ENCODE measurements at places on chromosomes 5 and 9.

DNA sequence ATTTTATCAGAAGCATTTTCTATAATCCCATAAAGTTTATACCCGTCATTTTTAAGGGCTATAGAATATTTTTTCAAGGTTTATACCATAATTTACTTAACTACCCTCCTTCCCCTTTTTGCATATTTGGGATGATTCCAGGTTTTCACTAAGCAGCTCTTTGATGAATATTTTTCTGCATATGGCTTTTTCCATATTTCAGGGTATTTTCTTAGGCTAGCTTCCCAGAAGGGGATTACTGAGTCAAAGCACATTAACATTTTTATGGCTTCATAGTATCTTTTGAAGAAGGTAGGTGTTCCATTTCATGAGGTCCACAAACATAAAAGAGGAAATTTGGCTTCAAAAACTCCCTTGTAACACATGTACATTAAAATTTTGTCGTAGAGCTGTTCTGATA lies 14.6 kb upstream of the COL15A1 start:
- no peak for DNase-seq

GRCh38 chr5:156914371-156914737 lies 48.7 kb downstream of the TIMD4 start:
- DNase-seq = no peak

DNA sequence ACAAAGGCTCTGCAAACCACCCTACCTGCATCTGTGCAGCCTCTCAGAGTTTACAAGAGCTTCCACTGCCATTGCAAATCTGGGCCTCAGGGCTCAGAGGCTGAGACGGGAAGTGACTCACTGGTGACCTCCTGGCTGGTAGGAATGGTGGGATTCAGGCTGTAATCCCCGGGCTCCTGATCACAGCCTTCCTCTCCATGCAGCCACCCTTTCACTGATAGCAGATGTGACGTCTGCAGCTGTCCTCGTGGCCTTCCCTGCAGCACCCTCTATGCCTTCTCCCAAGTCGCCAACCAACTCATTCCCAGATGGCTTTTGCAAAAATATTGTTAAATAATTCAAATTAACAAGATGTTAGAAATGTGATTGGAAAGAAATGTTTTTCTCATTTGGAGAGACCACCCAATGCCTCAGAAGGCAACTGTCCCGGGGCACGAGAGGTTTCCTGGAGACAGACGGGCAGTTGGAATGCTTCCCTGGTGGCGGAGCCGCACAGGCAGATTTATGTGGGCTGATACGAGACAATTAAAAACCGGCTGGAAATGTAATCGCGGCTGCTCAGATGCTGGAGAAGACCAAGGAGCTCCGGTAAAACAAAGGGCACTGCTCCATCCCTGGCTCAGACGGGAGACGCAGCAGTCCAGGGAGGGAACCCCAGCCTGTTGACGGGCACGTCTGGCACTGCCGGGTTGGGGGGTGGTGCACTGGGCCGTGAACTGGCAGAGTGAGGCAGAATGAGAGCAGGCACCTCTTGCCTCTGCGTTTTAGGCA lies 34.4 kb upstream of the SLC25A51 start:
- no peak for DNase-seq

DNA sequence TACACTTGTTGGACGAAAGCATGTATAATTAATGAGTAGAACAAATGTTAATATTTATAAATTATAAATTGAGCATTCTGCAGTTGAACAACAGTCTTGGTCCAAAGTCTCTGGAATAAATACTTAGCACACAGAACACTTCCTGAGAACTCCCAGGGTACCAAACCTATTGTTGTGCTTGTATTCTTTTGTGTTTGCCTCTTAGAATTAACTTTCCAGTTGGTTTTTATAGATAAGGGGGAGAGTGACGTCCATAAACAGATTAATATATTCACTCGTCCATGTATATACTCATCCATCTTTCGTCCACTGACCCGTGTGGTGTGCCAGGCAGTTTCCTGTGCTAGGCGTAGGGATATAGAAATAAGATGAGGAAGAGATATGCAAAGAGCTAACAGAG lies 62.3 kb upstream of the TGFBR1 start:
- no peak for DNase-seq

DNA sequence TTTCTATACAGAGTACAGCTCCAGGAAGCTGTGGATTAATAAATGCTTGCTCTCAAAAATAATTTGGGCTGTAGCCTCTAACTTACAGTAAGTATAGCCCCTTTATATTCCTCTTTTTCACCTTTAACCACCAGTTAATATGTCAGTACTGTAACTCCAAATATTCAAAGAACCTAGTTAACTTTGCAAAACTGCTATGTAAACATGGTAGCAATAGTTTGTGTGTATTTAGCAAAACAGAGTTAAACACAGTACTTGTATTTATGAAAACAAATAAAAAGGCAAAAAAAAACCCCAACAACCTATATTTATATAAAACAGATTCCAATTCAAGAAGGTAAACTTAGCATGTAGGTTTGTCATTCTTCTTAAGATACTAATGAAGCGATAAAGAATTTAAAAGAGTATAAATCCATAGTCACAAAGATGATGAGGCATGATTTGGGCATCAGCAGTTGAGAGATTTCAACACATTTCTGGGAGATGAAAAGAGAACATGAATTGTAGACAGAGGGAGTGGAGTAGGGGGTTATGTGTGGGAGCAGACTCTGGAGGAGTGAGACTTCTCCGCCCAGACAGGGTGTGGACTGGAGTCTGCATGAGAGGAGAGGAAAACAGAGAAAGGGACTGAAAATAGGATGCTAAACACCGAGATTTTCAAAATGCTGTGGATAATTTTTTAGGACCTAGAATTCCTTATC lies 47.0 kb upstream of the F2RL1 start:
- no peak for DNase-seq

DNA sequence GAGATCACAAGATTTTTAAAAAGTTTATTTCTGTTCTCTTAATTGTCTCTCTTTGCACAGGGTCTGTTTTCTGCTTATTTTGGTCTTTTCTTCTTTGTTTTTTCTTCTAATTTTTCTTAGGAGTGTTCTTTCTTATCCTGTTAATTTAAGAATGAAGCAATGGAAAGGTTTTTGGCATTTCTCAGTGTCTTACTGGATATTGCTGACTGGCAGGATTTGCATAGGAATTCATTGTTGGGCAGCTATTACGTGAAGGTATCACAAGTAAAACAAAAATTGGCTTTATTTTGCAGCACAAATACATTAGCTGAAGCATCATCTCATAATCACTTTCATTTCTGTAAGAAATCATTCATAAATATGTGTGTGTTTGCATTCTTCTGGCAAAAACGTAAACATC lies 566.9 kb upstream of the CDH6 start:
- no peak for DNase-seq

DNA sequence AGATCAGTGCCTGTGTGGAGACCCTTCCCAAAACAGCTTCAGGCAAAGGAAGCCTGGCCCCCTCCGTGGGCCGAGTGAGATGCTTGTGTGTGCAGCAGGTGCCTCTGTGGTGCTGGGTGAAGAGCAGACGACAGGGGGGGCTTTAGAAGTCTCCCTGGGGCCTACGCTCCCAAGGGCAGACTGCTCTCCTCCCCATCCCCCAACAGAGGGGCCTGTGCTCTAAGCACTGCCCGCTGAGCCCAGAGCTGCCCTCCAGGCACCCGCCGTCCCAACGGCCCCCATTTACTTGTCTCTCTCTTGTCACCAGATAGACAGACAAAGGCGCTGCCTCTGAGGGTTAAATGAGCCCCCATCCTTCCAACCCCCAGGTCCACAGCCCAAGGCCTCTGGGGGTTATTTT lies 2.7 kb upstream of the LHX3 start:
- DNase-seq = no peak

- DNase-seq = no peak
Observed at GRCh38 chr5:74296685-74297408, 343.7 kb downstream of the ENC1 start.

DNA sequence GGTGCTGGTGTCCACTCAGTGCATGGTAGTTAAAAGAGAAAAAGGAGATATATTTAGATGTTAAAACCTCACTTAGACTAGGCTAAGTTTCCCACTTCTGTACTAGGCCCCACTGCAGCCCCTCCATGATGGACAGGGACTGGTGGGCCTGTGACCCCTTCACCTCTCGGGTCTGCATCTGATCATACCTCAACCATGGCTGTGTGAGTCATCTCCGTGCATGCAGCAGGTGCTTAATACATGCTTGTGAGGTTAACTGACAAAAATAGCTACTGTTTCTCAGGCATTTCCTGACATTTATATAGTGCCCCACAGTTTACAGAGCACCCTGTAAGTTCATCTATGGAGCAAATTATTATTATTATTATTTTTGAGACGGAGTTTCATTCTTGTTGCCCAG lies 8.4 kb upstream of the URM1 start:
- no peak for DNase-seq

GRCh38 chr5:73694089-73694488 lies 68.1 kb downstream of the ARHGEF28 start:
- no peak for DNase-seq

DNA sequence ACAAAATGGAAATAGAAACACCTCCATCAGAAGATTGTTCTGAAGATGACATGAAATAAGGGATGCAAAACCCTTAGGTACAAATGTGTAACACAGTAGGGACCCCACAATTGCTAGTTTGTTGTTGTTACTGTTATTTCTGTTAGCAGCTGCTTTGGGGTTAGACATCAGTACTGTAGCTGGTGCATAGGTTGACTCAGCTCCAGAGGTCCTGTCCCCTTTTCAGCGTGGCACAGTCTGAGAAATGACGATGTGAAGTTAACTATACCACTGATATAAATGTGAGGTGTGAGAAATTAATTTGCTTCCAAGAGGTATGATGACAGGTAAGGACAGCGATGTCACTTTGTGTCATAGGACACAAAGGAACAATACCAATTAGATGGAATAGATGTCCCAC lies 384.6 kb upstream of the KLF4 start:
- no peak for DNase-seq

- no peak for DNase-seq
Observed at GRCh38 chr5:159787837-159788236, 128.4 kb upstream of the ADRA1B start.

DNA sequence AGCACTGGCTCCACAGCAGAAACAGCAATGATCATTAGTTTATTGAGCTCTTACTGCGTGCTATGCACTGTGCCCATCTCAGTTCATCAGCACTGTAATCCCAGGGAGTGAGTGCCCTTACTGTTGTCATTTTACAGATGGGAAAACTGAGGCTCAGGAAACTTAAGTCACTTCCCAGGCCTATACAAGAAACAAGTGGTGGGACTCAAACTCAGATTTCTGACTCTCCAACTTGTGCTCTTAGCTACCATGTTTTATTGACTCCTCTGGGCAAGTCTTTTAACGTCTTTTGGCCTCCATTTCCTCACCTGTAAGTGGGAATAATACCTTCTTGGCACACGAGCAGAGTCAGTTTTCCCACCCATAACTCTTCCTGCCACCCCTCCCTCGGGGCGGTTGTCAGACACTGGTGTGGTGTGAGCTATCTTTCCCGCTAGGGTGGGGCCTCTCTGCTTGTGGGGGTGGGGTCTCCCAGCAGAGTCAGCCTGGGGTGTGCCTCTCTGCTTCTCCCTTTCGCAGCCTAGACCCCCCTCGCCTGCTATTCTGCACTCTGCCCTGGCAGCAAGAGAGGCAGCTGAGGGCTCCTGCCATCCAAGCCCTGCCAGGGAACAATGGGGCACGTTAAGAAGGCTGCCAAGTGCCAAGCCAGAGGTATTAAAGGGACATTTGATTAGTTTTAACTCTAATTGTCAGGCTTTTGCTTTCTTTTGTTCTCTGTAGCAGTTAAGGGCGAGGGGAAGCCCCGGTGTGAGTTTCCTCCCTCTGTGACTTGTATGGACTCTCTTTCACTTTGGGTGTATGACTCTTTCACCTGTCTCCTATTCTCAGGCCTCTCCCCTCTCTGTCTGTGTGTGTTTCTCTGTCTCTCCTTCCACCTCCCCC lies 12.1 kb downstream of the GALNT10 start:
- DNase-seq = no peak

- no peak for DNase-seq
Observed at GRCh38 chr5:123371575-123372179, 51.5 kb downstream of the CEP120 start.

DNA sequence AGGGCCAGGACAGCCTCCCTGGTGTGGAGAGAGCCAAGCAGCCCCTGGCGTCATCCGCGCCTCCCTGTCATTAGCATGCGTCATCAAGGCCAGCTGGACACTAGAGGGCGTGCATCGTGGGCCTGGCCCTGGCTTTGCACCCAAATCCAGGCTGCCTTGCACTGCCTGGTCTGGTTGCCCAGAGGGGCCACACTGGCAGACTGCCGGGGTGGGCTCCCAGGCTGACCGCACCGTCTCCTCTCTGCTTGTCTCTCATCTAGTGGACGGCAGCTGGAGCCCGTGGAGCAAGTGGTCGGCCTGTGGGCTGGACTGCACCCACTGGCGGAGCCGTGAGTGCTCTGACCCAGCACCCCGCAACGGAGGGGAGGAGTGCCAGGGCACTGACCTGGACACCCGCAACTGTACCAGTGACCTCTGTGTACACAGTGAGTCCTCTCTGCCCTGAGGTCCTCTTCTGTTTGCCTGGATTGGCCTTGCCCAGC lies 29.0 kb downstream of the HK3 start:
- no peak for DNase-seq

DNA sequence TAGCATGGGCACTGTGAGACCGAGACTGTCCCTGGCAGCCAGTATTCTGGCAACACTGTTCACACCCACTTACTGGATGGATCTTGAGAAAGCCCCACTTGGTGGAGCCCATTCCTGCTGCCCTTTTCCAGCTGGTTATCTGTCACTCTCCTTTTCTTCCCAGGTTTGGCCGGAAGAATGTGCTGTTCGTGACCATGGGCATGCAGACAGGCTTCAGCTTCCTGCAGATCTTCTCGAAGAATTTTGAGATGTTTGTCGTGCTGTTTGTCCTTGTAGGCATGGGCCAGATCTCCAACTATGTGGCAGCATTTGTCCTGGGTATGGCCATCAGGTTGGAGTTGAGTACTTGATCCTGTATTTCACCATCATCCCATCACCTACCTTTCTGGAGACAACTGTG lies 14.5 kb downstream of the SLC22A5 start:
- DNase-seq = peak; percentile 52

GRCh38 chr9:8156346-8156745 lies 356.8 kb upstream of the DMAC1 start:
- no peak for DNase-seq

- no peak for DNase-seq
Observed at GRCh38 chr5:107389130-107389774, 281.5 kb downstream of the EFNA5 start.

DNA sequence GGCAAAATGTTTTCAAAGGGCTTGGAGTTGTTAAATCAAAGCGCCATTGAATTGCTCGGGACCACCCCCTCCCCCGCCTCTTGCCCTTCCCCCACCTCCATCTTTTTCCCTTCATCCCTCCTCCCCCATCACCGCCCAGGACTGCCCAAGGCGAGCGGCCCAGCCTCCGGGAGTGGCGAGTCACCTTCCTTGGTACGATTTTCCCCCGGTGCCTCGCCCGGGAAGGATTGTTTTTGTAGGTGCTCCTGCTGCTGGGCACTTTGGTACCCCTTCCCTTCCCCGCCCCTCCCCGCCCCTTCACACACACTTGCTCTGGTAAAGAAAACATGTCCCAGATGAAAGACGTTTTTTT lies 61.2 kb downstream of the TMEM174 start:
- no peak for DNase-seq

GRCh38 chr9:105328872-105329718 lies 84.6 kb downstream of the SLC44A1 start:
- no peak for DNase-seq

- DNase-seq = no peak
Observed at GRCh38 chr5:161084115-161084514, 232.1 kb upstream of the ATP10B start.
